Activated gamma-delta T cell treated with Interleukin-2 at 50 U/mL for 16 hours (primary cell): ENCODE measurements at places on chromosomes 11 and 22.

DNA sequence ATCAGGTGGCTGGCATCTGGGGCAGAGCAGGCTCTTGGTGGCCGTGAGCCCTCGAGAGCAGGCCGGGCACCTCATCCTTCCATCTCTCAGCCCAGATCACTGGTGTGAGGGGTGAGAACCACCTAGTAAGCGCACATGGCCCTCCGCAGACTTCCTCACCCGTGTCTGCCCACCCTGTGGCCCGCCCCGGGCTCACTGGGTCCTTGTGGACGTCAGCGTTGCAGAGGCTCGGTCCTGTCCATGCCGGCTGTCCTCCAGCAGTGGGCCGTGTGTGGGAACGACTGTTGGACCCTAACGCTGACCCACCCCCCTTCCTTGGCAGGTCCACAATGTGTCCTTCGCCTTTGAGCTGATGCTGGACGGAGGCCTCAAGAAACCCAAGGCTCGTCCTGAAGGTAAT, 17.2 kb upstream of the PARVG start:
- no peak for DNase-seq

GRCh38 chr11:92383430-92383829, 158.8 kb downstream of the FAT3 start:
- no peak for DNase-seq

- DNase-seq = no peak
These were observed 35.7 kb downstream of the KDM2A start for GRCh38 chr11:67154726-67155125.

DNA sequence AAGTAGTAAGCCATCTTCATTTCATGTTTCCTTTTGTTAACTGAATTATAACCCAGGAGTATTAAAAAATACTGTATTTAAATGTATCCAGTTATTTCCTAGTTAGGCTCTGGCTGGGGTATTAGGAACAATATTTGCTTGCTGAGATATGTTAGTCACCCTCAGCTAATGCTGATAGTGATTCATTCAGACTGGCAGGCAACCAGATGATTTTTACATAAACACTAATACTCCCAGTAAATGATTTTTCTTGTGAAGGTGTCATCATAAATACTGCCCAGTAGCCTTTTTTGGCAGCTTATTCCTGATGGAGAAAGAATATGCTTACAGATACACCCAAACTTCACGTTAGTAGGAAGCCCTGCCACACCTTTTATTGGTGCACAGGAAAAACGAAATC, 8.1 kb downstream of the YWHAH start:
- DNase-seq = no peak

GRCh38 chr11:120612513-120613263, 101.1 kb downstream of the GRIK4 start:
- DNase-seq = no peak

DNA sequence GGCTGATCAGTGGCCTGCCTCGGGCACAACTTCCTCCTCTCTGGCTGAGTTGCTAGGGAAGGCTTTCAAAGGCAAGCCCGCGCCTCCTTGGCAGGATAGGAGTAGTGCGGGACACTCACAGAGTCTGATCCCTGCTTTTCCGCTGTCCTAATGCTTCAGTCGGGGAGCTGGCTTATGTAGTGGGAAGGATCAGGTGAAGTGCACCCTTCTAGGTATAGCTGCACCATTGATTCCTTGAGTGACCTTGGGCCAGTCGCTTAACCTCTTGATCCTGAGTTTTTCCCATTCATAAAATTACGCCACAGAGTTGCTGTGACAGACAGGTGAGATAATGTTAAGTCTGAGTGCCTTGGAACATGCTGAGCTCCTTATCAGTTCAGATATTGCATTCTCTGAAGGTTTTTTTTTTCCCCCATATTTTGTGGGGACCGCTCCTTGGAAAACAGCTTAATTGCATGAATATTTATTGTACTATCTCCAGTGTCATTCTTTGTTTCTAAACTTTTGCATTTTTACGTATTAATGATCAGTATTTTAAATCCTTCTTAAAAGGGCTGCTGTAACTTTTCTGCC, 961 bp downstream of the IPO7 start:
- no peak for DNase-seq

DNA sequence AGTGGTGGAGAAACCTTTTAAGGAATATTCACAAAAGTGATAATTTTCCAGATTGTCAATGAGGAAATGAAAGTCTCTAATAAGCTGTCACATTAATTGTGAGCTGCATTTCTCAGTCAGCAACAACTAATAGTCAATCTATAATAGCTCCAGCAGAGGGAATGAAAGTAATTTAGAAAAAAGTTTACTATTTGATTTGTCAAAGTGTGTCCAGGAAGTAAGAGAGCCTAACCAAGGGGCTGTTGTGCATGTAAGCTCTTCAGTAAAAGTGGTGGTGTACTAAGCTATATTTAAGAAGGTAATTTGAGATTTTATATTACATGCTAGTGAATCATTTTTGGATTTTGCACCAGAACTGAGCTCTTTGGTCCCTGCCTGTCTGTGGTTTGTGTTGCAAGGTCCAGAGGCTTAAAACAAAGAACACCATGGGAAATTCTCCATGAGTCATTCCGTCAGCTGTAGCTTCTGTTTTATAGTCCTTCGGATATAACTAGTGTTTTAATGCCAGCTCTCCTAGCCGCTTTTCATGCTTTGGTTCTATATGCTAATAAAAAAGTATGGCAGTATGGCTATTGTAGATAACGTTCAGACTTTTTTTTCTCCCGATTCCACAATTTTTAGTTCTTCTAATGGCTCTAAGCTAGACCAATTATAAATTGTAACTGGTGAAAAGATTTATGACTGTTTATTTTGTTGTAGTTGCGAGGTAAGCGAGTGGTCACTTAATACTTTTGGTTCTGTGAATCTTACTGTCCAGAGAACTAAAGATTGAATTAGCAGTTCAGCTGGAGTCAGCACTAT, 64.6 kb downstream of the ARHGEF12 start:
- DNase-seq = no peak

GRCh38 chr11:100383357-100383865, 303.7 kb upstream of the ARHGAP42 start:
- no peak for DNase-seq

- DNase-seq = peak; percentile 46
These were observed 35.1 kb downstream of the MMP7 start for GRCh38 chr11:102495161-102496042.

- DNase-seq = no peak
These were observed 12.2 kb upstream of the GSTP1 start for GRCh38 chr11:67571443-67571842.

GRCh38 chr22:50699756-50700386, 27.2 kb downstream of the SHANK3 start:
- no peak for DNase-seq

DNA sequence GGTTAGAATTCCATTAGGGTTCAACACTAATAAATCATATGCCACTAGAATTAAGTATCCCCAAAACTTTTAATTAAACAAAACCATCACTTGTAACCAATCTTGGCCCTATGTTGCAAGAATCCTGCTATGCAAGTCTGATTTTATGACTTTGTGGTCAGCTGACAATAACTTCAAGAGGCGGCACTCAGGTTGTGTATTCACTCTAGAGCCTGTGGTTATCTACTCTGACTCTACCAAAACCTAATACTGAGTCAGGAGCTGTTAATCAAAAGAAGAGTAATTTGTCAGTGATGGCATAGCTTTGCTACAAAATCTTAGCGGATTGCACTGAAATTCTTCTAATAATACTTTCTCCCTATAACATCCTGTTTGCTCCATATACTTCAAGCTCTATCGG, 253.7 kb downstream of the AASDHPPT start:
- DNase-seq = no peak

DNA sequence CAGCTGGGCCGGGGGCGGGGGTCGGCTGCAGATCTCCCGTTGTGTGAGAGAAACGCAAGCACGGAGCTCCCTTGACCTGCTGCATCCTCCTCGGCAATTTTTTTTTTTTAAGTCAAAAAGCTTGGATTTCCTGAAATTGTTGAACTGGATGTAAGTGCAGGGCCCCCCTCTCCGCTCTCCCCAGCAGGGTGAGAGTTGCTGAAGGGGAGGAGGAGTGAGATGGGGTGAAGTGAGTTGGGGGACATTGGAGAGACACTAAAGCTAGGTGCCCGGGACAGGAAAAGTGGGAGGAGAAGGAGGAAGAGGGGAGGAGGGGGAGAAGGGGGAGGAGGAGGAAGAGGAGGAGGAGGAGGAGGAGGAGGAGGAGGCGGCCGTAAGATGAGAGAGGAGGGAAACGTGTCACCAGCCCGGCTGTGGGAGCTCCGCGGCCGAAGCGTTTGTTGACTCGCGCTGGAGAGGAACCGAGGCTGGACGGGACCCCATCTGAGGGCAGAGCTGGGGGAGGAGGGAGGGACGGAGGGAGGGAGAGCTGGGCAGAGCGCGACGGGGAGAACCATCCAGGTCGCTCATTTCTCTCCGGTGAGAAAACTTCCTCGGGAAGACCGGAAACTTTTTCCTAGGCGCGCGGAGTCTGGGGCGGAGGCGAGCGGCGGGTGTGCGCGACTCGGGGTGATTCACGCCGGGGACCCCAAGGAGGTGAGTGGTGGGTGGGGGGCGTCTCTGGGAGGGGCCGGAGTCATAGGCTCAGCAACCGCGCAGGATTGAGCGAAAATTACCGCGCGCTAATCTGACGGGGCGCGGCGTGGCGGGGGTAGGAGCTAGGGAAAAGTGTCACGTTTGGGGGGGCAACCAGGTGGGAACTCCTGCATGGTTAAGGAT, 80.2 kb downstream of the PRR5L start:
- DNase-seq = no peak

- no peak for DNase-seq
These were observed 19.5 kb upstream of the TAB1 start for GRCh38 chr22:39379756-39380730.

- DNase-seq = no peak
These were observed 60.1 kb downstream of the ARFGAP3 start for GRCh38 chr22:42797011-42797410.

- no peak for DNase-seq
These were observed 112.1 kb upstream of the FGF3 start for GRCh38 chr11:69931060-69931910.
